ENCODE measurements at places on chromosomes 4 and X.

- DNase-seq, result no peak
Measured at GRCh38 chrX:17913801-17914200, 52.7 kb upstream of the RAI2 start.

- no peak for DNase-seq
Measured at GRCh38 chr4:152735906-152736305, 43.6 kb downstream of the TIGD4 start.

- DNase-seq, result no peak
Measured at GRCh38 chrX:104113222-104113965, 1.1 kb downstream of the ZCCHC18 start.

DNA sequence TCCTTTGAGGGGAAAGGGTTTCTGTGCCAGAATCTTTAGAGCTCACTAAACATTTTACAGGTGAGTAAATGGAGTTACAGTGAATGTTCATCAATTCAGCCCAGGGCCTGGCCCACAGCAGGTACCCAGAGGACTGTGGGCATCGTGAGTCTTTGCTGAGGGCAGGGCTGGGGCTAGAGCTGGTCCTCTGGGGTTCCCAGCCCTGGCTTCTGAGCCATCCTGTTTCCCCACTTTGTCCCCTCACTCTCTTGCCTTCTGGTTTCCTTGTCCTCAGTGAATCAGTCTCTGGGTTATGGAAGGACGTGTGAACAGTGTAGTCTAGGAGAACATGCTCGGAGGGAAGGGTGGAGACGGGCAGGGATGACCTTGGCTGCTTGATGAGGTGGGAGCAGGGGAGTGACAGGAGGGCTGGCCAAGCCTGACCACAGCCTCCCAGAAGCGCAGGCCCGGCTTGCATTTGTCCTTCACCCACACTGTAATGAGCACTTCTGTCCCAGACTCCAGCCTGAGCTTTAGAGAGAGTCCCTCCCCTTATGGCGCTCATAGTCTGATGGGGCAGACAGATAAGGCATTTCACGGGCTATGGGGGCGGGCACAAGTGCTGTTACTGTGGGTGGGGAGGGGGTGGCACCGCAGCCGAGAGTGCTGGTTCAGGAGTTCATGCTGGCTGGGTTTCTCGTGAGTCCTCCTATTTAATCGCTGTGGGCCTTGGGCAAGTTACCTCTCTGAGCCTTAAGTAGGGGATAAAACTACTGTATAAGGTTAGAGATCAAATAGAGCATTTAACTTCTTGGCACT, 17.3 kb downstream of the TBC1D14 start:
- DNase-seq, result no peak

DNA sequence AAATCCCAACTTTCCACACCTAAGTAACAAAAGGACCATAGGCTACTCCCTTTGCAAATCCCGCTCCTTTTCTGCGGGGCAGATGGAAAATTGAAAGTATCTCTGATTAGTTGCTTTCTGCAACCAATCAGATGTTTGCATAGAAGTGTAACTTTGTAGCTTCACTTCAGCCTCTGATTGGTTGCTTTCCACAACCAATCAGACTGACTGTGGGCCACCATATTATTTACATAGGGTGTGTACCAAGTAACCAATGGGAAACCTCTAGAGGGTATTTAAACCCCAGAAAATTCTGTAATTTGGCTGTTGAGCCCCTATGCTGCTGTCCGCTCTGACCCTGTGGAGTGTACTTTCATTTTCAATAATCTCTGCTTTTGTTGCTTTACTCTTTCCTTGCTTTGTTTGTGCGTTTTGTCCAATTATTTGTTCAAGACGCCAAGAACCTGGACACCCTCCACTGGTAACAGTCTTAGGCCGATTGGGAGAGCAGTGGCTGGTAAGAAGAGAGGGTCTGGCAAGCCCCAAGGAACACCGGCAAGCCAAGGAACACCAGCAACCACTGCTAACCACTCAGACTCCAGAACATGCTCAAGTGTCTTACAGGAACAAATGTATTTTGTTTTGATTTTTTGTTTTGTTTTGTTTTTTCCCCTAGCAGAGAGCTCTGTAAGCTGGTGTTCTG, 125.5 kb upstream of the MAP3K15 start:
- no peak for DNase-seq

GRCh38 chrX:103531002-103531401, 11.7 kb upstream of the RAB40A start:
- no peak for DNase-seq

DNA sequence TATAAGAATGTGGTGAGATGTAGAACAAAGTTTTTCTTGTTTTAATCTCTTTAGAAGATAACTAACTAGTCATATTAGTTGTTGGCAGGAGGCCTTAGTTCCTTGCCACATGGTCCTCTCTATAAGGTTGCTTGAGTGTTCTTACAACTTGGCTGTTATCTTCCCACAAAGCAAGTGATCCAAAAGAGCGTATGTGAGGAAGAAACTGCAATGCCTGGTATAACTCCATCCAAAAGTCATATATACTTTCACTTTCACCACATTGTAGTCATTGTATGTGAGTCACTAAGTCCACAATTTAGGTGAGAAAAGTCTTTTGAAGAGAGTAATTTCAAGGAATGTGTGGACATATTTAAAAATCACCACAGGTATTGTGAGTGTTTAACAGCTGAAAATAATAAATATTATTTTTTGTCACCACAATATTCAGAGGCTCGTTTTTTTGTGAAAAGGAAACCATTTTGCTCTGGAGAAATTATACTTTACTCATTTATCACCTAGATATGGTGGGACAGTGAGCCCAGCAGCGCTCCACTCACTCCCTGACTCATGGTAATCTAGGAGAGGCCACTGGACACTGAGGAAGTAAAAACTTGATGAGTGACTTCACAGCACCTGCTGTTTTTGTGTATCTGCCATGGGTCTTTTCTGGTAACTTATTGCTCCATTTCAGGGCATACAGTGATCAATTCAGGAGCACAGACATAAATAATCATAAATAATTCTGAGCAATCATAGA, 369.4 kb upstream of the NDST3 start:
- DNase-seq, result no peak

DNA sequence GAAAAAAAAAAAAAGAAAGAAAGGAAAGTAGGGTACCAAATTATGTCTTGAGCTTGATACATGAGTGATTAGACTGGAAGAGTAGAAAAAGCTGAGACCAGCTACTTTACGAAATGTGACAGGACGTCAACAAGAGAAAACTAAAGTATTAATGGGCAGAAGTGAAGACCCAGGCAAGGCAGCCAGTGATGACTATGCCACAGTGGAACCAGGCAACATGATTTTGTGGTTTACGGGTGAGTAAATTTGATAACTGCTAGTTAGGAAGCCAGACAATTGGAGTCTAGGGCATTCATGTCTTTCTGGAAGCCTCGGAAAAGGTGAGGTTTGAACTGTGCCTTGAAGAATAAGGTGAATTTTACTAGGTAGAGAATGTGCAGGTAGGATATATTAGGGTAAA, 326.4 kb downstream of the TENM3 start:
- no peak for DNase-seq

- DNase-seq, result no peak
Measured at GRCh38 chr4:76691807-76692582, 205.9 kb downstream of the SOWAHB start.

- no peak for DNase-seq
Measured at GRCh38 chr4:66524781-66525180, 854.5 kb upstream of the EPHA5 start.

- DNase-seq, result no peak
Measured at GRCh38 chrX:10847333-10847732, 226.9 kb upstream of the MID1 start.

GRCh38 chr4:113013751-113014150, 35.7 kb upstream of the ANK2 start:
- DNase-seq, result no peak

GRCh38 chrX:34901761-34902160, 40.8 kb upstream of the FAM47B start:
- DNase-seq, result no peak

GRCh38 chr4:118765399-118765798, 70.5 kb downstream of the SEC24D start:
- DNase-seq, result no peak

- DNase-seq, result no peak
Measured at GRCh38 chr4:141390571-141390970, 169.9 kb downstream of the ZNF330 start.

DNA sequence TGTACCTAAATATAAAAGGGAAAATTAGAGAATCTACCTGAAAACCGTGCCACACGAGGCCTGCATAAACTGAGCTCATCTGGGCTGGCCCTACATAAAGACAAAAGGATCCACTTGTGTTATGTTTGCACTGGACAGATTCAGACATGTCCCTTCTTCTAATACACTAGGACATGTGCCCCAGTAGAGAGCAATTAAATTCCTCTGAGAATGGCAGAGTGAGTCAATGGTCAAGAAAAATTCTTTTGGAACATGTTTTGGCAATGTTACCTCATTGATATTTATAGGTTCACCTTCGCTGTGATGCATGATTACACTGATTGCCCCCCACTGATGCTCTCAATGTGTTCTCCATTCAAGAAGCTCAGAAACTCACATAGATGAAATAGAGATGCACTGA, 95.2 kb downstream of the MANBA start:
- no peak for DNase-seq

DNA sequence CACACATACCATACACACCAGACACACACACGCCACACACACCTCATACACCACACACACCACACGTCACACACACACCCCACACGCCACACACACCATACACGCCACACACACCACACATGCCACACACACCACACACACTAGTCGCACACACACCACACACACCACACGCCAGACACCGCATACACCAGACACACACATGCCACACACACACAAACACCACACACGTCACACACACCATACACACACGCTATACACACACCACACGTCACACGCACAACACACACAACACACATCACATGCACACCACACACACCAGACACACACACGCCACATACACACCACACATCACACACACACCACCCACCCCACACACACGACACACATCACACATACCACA, 32.0 kb downstream of the FAM53A start:
- no peak for DNase-seq

GRCh38 chr4:101009471-101009870, 337.9 kb downstream of the PPP3CA start:
- DNase-seq, result no peak

- no peak for DNase-seq
Measured at GRCh38 chr4:114318309-114318708, 280.3 kb upstream of the UGT8 start.

DNA sequence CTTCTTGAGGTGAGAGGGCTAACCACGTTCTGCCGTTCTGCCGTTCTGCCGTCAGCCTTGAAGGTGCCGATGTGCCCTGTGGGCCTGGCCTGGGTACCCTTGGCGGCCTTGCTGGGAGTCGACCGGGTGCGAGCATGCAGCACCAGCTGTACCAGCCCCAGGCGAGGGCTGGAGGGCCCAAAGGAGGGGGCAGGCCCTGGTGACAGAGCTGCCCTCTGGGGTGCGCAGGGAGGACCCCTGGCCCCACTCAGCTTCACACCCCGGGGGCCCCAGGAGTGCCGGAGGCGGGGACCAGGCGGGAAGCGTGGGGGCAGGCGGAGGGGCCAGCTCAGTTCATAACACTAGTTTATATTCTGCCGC, 22.1 kb downstream of the UVSSA start:
- no peak for DNase-seq

GRCh38 chrX:24025741-24026403, 1.1 kb downstream of the KLHL15 start:
- DNase-seq, result peak; percentile 3

DNA sequence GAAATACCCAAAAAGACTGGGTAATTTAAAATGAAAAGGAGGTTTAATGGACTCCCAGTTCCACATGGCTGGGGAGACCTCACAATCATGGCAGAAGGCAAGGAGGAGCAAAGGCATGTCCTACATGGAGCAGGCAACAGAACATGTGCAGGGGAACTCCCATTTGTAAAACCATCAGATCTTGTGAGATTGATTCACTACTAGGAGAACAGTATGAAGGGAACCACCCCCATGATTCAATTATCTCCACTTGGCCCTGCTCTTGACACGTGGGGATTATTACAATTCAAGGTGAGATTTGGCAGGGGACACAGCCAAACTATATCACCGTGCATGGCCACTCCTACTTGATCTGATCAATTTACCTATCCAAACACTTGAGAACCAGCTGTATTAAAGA, 131.5 kb upstream of the LDB2 start:
- no peak for DNase-seq

GRCh38 chr4:105950701-105951100, 55.4 kb downstream of the NPNT start:
- no peak for DNase-seq

GRCh38 chr4:149370785-149371420, 444.7 kb downstream of the IQCM start:
- DNase-seq, result no peak

DNA sequence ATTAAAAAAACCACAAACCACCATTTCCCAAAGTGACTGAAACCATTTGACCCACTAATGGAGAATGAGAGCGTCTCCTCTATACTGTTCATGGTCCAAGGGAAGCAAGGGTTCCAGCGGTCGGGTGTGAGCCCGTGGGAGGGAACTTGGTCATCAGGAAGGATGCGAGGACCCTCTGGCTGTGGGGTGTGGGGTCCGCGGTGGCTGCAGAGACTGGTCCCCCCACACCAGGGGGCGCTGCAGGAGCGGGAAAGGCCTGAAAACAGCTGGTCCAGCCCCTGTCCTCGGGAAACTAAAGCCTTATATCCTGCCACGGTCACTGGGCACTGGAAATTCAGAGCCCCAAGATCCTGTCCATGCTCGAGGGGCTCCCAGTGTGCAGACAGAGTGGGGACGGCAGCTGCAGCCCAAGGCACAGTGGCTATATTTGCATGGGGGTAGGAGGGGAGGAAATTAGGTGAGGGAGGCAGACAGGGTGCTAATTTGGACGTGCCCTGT, 4.3 kb downstream of the BLOC1S4 start:
- peak; percentile 64 for DNase-seq

GRCh38 chr4:55358668-55359067, 12.6 kb downstream of the SRD5A3 start:
- no peak for DNase-seq

- DNase-seq, result no peak
Measured at GRCh38 chr4:185738038-185738552, 73.9 kb downstream of the SORBS2 start.

DNA sequence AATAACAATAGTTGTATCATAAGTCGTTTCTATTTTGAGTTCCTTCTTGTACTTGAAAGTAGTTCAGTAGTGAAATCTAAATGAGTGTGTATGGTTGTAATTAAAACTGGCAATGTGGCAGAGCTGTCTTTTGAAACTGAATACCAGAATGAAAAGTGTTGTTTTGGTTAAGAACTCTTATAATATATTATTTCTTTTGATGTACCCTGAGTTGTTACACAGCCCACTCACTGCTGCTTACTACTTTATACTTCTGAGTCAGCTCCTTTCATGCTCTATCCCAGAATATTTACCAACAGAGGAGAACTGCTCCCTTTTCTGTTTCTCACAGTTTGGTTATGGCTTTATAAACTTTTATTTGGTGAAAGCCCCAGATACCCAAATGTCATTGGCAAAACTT, 28.8 kb downstream of the FAM199X start:
- no peak for DNase-seq

DNA sequence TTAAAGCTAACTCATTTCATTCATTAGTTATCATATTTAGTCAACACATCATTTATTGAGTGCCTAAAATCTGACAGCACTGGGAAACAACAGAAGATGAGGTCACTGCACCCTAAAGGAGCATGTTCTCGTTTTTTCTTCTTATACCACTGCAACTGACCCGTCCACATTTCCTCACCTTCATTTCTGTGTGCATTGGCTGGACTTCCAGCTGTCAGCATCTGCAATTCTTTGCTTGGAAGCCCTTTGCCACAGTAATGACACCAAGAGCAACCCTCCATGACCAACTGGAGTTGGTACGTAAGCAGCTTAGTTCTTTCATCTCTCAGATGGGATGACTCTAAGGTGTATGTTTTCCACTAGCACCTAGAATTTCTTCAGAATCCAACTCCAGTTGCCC, 13.2 kb downstream of the SHROOM3 start:
- DNase-seq, result no peak

Measured in stimulated activated CD4-positive, alpha-beta T cell treated with anti-CD3 and anti-CD28 coated beads, Interleukin-1b, Interleukin-23, amount 100 ng/mL, for 1 hour (primary cell).